Sigmoid colon (tissue), 7 donors: ENCODE measurements at places on chromosomes 5 and 9.

- no peak for DNase-seq
These were observed 1912.8 kb upstream of the NUDT12 start for GRCh38 chr5:105475401-105475800.

GRCh38 chr9:76707510-76707909 is 56.7 kb upstream of the PCA3 start:
- no peak for DNase-seq

DNA sequence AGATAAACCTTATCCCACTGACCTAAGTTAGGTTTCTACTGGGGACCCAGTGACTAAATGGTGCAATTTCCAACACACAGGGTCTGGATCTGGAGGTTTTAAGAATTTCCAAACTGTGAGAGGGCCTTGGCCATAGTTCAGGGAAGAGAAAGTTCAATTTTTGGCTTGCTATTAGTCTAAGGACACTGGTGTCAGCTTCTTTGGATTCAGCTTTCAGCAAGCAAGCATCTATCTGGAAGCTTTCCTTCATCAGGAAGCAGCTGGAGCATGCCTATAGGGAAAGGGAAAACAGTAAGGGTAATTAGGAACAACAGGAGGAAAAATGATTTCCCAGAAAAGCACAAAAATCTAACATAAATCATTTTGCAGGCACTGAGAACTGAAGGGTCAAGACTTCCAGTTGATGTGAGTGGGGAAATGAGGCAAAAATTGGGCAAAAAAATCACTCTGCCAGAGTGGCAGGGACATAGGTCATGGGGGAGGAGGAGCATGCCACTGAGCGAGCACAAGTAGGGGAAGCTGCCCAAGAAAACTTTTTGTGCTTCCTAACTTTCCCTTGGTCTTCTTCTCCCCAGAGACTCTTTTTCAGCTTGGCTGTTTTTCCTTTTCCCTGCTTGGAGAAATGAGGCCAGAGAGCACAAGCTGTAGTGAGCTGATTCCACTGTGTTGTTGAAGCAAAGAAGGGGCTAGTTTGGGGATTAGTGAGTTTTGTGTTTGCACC is 299.6 kb downstream of the FGF10 start:
- no peak for DNase-seq

- no peak for DNase-seq
These were observed 57.2 kb downstream of the MTRR start for GRCh38 chr5:7925961-7926695.

DNA sequence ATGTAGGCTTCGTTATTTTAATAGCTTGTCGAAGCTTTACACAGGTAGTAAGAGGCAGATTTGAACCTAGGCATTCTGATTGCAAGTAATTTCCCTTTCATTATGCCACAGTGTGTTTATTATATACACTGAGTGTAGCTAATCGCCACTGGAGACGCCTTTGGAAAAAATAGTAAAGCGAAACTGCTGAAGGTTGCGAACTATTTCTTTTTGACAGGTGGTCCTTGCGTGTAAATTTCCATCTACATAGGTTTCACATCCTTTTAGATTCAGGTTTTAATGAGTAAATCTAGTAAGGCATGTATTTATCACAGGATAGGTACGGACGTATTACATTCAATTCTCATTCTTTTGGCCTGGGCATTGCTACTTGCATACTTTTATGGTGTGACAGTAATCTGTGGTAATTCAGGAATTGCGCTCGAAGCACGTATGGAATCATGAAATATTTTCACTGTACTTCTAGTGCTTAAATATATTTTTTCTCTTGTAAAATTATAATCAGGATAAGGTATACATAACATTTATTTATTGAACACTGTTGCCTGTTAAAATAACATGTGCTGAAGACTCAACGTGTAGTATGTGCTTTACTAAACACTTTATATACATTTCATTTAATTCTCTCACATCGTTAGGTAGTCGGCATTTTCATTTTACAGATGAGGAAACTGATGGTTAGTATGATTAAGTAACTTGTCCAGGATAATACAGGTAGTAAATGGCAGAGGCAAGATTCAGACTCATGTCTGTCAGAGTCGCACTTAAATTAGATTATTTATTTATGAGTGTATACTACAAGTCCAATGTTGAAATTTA is 1.8 kb downstream of the MARCHF6 start:
- DNase-seq: no peak

GRCh38 chr9:134386951-134387831 is 60.9 kb downstream of the RXRA start:
- peak; percentile 95 for DNase-seq

DNA sequence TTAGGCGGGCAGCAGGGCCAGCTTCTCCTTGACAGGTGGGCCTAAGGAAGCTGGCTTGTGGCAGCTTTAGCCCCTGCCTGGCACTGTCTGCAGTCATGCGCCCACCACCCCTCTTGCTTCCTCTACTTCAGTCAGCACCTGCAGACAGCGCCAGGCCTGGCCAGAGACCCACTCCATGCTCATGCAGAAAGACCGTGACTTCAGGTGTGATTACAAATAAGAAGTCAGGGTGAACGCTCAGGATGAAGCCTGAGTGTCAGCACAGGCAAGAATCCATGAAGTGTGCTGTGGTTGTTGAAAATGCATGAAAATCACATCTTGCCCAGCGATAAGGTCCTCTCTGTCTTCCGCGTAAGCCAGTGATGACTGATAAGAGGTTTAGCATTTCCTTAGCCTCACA is 3.4 kb downstream of the CSF2 start:
- DNase-seq: no peak

- DNase-seq: no peak
These were observed 183.5 kb downstream of the TRIM32 start for GRCh38 chr9:116870566-116870965.

DNA sequence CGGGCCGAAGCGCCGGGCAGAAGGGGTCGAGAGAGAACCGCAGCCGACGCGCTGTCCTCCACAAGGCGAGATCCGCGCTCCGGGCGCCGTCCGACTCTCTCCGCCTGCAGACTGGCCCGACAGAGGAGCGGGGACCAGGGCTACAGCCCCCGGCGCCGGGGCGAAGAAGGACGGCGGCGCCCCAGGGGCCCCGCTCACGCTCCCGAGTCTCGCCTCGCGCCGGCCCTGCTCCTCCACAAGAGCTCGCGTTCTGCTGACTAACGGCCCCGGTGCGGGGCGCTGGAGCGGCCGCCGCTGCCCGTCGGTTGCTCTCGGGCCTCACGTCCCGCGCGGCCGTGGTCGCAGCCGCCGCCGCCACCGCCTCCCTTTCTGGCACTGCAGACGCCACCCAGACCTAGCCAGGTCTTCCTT is 338 bp downstream of the ABHD17B start:
- no peak for DNase-seq

DNA sequence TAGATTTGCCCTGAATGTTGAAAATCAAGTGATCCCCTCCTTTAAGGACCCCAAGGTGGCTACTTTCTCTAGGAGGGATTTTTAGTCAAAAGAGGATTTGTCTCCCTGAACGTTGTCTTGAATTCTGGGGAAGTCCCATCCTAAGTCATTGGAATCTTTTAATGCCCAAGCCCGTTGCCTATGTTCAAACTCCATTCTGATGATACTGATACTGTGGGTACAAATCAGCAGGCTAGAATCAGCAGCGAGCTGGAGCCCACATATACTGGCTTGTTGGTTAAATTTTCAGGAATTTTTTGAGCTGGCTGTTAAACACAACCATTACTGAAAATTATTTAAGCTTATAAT is 22.4 kb upstream of the TNFSF15 start:
- DNase-seq: no peak
